ENCODE measurements at places on chromosomes 11 and 22.

- DNase-seq: no peak
Measured at GRCh38 chr11:6568191-6568918, 35.1 kb downstream of the RRP8 start.

DNA sequence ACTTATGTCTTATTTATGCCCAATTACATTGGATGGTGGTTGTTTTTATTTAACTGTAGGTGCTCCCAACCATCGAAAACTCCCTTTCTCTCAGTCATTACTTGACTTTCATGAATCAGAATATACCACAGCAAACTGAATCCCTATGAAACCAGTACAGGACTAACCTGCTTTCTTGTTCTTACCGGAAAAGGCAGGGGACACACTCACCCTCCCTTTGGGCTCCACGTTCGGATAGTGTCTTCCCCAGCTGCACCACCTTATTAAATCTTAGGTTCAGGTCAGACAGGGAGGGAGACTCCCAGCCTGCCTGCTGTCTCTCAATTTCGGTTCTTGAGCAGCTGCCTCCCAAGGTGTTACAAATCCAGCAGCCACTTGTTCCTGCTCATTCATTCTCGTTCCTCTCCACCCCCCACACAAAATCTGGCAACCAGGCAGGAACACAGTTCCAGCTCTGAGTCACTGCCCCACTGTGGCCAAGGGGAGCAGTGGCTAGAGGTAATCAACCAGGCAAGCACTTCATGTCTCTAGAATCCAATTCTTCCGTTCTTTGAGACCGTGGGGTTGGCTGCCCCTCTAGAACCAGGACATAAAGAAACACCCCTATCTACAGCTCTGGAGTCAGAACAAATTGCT lies 133.0 kb downstream of the PLEKHA7 start:
- no peak for DNase-seq

- no peak for DNase-seq
Measured at GRCh38 chr11:73306069-73306841, 1.8 kb upstream of the ARHGEF17 start.

GRCh38 chr11:77502346-77502905 lies 28.5 kb upstream of the PAK1 start:
- no peak for DNase-seq

DNA sequence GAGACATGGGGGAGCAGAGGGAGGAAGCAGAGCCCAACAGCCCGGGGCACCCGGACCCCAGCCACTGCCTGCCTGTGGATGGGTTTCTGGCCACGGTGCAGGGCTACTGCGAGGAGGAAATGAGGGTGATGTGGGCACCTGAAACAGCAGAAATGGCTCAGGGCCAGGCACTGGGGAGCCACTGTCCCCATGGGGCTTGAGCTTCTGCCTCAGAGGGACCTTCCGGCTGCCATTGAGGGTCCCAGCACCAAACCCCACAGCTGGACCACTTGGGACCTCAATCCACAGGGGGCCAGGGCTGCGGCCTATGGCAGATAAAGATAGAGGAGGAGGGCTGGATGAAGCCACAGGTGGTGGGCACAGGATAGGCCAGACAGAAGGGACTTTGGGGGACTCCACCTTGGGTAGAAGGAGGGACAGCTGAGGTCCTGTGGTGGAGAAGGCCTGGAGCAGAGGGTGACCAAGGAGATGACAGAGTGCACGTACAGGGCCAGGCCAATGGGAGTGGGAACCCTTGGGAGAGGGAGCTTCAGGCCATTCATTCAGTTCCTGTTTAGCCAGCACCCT lies 48.3 kb downstream of the NFAM1 start:
- DNase-seq: no peak

DNA sequence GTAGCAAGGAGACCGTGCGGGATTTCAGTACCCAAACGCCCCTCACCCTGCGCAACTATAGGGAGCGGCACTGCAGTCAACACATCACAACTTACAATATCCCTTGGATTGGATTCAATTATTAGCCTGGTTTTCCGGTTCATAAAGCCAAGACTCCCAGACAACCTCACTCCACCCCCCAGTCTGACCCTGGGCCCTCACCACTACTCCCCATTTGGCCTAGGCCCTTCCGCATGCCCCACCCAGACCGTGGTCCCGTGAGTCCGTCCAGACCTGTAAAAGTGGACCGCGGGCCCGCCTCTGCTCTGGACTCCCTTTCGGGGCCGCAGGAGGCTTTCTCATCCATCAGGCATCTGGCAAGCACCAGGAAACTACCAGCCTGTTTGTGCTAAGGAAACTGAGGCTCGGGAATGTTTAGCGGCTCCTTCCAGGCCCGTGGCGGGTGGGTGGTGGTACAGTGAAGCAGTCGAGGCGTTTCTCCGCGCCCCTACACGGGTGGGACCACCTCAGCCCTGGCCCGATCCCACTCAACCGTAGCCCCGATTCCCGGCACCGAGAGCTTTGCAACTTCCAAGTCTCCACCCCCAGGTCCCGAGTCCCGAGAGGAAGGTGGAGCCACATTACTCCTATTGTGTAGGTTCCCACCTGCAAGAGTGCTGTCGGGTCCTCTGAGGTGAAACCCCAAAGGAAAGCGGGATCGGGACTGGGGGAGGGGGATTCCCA lies 679 bp upstream of the DPP3 start:
- no peak for DNase-seq

- DNase-seq: no peak
Measured at GRCh38 chr22:37101311-37102066, 8.0 kb downstream of the TMPRSS6 start.

GRCh38 chr22:36237462-36238372 lies 1.6 kb downstream of the APOL2 start:
- DNase-seq: no peak

DNA sequence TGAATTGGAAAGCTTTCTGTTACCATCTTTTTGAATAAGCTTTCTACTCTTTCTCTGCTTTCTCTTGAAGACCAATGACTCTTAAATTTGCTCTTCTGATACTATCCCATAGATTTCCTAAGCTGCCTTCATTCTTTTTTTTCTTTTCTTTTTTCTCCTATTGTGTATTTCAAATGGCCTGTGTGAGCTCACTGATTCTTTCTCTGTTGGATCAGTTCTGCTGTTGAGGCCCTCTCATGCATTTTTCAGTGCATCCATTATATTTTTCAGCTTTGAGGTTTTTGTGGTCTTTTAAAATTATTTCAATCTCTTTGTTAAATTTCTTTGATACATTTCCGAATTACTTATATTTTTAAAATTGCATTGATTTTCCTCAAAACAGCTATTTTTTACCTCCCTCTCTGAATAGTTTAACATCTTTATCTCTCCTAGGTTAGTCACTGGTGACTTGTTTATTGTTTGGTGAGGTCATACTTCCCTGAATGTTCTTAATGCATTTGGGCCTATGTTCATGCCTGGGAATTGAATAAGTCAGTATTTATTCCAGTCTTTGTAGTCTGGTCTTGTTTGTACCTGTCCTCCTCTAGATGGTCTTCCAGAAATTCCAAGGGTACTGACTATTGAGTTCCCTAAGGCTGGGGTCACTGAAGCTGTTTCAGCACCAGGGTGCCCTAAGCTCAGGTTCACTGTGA lies 110.6 kb upstream of the SERPIND1 start:
- no peak for DNase-seq

GRCh38 chr11:117828611-117829368 lies 4.2 kb upstream of the FXYD2 start:
- peak; percentile 50 for DNase-seq

DNA sequence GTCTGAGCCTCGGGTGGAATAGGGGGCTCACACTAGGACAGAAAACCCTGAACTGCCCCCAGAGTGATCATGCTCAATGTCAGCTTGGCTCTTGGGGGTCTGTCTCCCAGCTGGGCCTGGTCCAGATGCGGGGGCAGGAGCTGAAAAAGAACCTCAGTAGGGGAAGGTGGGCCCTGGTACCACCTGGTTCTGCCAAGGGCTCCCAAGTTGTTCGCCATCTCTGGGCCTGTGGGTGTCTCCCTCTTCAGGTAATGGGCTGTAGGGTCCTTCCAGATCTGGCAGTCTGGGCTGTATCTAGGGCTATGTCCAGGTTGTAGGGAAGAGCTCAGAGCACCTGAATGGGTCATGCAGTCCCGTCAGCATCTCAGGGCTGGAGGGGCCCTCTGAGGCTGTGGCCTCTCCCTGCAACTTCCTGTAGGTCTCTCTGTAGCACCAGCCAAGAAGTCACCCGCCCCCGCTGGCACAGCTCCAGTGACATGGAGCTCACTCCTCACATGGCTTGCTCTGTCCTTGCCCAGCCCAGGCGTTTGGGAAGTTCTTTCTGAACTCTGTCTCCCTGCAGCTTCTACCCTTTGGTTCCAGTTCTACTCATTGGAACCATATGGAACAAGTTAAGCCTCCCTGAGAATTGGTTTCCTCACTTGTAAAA lies 33.0 kb upstream of the SOX10 start:
- no peak for DNase-seq

GRCh38 chr11:134577751-134578395 lies 165.8 kb upstream of the B3GAT1 start:
- DNase-seq: no peak

DNA sequence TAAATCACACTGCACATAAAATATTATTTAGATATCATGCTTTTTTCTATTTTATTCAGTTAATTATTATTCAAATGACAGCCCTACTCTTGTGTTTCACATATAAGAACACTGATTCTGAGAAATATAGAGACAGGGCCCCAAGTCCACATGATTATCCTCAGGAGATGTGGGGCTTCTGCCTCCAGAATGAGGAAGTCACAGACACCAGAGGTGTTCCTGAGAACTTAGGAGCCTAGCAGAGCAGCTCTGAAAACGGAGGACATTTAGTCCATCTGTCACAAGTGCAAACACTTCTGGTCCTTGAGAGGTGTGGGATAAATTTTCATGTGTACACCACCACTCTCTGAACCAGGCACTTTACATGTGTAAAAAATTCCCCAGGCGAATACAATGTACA lies 26.2 kb downstream of the TRIM66 start:
- DNase-seq: no peak

GRCh38 chr22:43293655-43294392 lies 49.3 kb downstream of the SCUBE1 start:
- DNase-seq: no peak

- no peak for DNase-seq
Measured at GRCh38 chr11:126834573-126834972, 166.0 kb downstream of the KIRREL3 start.

DNA sequence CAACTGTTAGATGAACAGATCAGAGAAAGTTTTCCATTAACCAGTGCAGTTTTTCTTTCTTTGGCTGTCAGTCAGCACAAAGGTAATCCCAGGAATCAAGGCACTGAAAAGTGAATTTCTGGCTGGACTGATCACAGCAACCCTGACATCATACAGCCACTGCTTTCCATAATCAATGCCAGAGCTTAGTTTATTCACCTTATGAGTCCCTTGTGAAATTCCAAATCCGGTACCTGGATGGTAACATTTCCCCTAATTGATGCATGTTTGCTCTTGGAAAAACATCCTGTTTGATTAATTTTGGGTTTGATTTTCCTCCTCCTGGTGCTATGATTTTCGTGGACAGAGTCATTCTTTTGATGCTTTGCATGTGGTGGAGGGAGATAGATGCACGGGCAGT lies 319.8 kb downstream of the INSC start:
- no peak for DNase-seq

DNA sequence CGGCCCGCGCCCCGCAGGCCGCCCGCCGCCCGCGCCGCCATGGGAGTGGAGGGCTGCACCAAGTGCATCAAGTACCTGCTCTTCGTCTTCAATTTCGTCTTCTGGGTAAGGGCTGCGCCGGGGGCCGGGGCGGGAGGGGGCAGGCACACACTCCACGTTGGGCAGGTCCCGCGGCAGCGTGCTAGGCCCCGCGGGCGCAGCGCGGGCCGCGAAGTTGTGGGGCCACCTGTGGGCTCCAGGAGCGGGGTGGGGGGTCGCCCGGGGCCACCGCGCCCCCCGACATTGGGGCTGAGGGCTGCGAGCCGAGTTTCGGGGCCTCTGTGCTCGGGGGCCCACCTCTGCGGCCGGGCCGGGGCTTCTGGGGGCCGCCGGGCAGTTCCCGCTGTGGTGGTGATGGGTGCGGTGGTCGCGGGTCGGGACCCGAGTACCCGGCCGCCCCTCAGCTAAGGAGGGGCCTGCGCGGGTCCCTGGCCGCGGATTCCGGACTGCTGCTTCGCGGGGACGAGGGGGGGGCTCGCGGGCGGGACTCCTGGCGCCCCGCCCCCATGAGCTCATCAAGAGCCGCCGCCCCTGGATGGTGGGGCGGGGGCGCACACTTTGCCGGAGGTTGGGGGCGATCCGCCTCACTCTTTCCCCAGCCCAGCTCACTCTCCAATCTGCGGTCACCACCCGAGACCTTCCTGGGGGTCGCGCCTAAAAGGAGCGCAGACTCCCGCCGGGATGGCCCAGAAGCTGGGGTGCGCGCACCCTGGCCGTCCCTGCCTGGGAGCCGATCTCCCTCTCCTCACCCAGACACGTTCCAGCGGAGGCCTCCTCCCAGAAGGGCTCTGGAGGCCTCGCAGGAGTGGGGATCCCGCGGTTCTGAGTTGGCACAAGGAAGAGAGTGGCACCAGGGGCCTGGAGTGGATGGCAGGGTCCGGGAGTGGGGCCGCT lies 667 bp downstream of the CD81 start:
- peak; percentile 56 for DNase-seq

GRCh38 chr22:24695561-24696511 lies 78.7 kb downstream of the PIWIL3 start:
- no peak for DNase-seq

- DNase-seq: no peak
Measured at GRCh38 chr11:12707500-12707880, 33.3 kb downstream of the TEAD1 start.

GRCh38 chr11:68751331-68751856 lies at the start of gene TESMIN:
Gene TESMIN, minus strand, starts transcription at chr11:68751520. Its CDS starts 860 bp downstream, at chr11:68750660.
- peak; percentile 91 for DNase-seq

DNA sequence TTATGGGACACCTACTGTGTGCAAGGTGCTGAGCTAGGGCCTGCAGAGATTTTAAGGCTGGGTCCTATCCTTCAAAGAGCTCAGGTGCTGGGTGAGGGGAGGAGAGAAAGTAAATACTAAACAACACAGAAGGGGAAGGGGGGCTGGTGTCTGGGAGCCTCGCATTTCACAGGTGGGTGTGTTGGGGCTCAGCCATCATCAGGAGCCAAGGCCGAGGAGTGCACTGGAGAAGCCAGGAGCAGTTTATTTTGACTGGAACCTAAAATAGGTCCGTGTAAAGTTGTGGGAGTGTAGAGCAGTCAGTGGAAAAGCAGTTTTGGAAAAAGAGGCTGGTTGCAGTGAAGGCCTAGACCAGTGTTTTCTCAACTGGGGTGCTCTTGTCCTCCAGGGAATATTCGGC lies 17.5 kb downstream of the NECTIN1 start:
- DNase-seq: no peak

DNA sequence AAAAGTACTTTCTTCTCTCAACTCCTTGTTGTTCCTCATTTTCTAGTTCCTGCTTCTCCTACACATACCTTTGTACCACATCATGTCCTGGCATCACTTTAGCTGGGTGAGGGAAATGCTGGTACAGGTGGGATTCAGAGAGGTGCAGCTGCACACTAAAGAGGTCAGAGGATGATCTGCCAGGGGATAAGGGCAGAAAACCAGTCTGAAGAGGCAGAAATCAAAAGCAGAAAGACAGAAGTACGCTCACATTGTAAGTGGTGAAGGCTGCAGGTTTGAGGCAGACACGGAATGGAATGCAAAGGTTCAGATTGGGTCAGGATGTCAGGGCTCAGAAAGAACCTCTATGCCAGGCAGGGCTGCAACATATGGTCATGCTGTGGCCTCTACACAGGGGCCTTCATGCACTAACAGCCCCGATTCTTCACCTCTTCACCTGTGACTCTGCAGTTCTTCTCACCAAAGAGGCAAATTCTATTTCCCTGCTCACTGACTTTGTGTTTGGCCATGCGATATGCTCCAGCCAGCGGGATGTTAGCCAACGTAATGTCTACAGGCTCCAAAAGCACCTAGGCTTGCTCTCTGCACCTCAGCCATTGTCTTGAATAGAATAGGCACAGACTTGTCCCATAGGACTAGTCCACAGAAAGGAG lies 373.7 kb downstream of the NXPE2 start:
- DNase-seq: no peak

- no peak for DNase-seq
Measured at GRCh38 chr11:116427903-116428637, 344.7 kb downstream of the BUD13 start.
